ENCODE measurements at places on chromosomes 5 and 9.
A peak's percentile ranks its signal among the peaks of the same experiment; 100 is the strongest.

DNA sequence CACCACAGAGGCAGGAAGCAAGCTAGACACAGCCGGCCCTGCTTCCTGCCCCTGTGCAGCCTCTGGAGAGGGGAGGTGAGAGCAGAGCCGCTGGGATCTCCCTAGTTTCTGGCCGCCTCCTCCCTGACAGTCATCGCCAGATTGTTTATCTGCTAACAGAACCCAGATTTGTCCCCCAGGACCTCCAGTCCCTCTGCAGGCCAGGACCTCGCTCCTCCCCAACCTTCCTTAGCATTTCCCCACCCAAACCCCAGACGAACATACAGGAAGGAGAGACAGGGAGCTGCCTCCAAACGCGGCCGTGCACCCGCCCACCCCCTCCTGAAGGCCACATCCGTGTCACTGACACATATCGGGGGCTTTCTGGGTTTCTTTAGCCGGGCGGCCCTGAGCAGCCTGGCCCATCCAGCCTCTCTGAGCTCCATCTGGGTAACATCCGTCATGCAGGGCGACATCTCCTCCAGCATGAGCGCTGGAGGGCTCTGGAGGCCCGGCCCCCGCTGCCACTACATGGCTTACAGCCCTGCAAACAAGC lies 47.5 kb downstream of the DBH start:
- no peak for DNase-seq

DNA sequence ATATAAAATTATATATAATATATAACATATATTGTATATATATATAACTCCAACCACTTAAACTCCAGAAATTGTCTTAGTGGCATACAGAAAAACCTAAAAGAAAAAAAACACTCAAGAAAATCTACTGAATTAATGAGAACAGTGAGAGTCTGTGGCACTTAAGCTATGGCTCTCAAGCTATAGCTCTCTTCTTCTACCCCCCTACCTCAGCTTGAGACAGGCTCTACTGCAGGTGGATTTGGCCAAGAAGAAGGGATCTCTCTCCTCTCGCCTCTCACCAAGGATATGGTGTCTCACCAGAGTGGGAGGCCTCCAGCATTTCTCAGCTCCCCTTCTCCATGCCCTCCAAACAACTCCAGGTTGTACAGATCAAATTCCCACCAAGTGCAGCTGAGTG lies 64.5 kb upstream of the DAB2 start:
- DNase-seq = no peak

GRCh38 chr5:135999406-136000139 lies 29.2 kb upstream of the TGFBI start:
- no peak for DNase-seq

- DNase-seq = peak; percentile 32
Observed at GRCh38 chr5:154850255-154851062, at the start of gene FAXDC2. Gene FAXDC2 (minus strand): TSS chr5:154850603. CDS start chr5:154838178, 12,425 bp downstream.

GRCh38 chr9:107175041-107175440 lies 108.0 kb upstream of the RAD23B start:
- no peak for DNase-seq

- DNase-seq = no peak
Observed at GRCh38 chr9:374736-375135, 160.1 kb downstream of the DOCK8 start.

DNA sequence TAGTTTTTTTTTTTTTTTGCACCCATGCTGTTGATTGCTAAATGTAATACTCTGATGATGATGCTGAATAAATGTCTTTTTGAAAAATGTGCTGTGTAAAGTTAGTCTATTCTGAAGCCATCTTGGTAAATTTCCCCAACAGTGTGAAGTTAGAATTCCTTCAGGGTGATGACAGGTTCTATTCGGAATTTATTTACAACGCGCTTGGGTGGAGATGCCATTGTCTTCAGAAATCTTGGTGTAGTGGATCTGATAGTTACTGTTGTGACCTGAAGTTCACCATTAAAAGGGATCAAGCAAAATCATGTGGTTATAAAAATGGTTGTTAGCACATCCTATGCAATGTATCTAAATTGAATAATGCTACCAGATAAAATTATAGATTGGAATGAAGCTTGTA lies 36.3 kb upstream of the DMRT1 start:
- no peak for DNase-seq

GRCh38 chr5:75067434-75067833 lies 15.1 kb upstream of the GCNT4 start:
- DNase-seq = no peak

DNA sequence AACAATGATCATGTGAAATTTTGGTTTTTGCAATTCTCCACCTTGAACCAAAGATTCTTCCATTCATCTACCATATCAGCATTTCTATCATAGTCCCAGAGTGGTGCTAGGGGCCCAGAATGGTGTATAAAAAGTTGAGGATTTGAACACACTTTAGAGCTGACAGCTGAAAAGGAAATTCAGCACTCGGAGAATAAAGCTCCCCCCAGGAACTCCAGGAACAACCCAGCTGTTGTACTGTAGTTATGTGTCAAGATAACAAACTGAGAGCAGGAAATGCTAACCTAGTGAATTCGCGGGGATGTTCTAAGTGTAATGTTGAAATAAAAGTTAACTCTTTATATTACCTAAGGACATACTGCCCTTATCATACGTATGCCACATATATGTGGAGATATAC lies 216.7 kb downstream of the NFIB start:
- no peak for DNase-seq

DNA sequence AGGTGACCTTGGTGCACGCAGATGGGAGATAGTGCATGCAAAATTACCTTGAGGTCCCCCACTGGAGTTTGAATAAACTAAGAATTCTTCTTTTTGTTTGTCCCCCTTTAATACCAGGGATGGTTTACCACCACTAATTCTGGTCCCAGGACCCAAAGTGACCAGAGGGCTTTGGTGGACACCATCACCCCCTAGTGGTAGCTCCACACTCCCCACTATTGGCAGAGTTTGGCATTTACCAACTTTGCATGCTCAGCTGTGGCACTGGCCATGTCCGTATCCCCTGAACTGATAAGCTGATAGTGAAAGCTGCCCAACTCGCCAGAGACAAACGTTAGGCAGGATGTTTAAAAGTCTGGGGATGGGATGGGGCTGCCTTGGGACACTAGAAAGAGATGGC lies 3.3 kb downstream of the ASTN2 start:
- DNase-seq = no peak

- DNase-seq = no peak
Observed at GRCh38 chr5:74185599-74185998, 454.9 kb downstream of the ENC1 start.

- DNase-seq = no peak
Observed at GRCh38 chr9:124220946-124221451, 36.8 kb upstream of the NEK6 start.

GRCh38 chr5:149826574-149826973 lies 96.5 kb downstream of the PPARGC1B start:
- no peak for DNase-seq

GRCh38 chr9:89464300-89464901 lies 33.5 kb downstream of the SEMA4D start:
- no peak for DNase-seq

DNA sequence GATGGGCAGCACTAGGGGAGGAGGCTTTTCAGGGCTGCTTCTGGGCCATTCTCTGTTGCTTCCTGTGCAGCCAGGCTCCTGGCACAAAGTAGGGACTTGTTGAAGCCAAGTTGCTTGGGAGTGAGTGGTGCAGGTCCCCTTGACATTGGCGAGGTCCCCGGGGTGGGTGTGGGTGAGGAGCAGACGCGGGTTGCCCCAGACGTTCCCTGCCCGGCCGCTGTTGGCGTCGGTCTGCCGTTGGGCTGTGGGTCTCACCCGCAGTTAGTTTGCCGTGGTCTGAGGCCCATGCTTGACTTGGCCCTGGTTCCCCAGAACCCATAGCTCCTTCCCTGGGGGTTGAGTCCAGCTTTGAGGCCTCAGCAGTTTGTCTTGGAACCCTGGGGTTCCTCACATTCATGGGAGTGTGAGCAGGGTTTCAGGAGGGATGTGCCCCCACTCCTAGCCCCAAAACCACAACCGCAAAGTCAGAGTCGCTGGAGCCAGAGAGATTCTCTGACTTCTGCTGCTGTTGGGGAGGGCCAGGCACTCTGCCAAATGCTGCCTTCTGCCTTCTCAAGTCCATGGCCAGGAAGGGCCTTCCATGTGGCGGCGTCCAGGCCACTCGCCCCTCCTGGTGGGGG lies 77.5 kb downstream of the RXRA start:
- DNase-seq = no peak

- peak; percentile 42 for DNase-seq
Observed at GRCh38 chr9:35757226-35757891, 3.3 kb upstream of the MSMP start.

DNA sequence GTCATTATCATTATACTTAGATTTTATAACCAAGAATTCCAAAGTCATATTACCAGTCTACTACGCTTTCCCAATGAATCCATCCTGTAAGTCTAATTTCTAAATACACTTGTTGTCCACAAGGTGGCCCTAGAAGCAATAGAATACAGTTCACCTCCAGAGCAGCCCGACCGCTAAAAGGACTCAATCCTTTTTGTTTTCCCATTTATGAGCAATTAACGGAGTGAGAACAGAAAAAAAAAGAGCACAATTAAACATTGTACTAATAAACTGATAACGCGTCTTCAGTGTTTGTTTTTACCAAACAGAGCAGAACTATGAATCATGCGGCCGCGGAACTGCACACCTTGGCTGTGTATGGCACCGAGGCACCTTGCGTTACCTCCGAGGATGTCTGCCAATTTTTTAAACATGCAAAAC lies 160.7 kb upstream of the DAPK1 start:
- no peak for DNase-seq

- DNase-seq = no peak
Observed at GRCh38 chr9:103799959-103800358, 294.1 kb upstream of the SMC2 start.

DNA sequence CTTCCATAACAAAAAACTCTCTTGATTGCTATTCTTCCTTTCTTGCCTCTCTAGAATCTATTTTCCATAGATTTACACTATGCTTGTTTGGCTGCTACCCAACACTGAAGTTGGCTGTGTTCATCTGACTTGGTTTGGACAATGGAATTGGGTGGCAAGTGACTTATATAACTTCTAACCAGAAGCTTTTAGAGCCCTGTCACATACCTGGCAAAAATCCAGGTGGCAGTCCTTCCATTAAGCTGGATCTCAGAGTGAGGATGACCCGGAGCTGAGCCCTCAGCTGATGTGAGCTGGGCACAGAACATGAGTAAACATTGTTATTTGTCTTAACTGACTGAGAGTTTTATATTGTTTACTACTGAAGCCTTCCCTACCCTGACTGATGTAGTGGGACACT lies 225.7 kb downstream of the TLR4 start:
- no peak for DNase-seq

- no peak for DNase-seq
Observed at GRCh38 chr9:111828193-111828592, 33.5 kb upstream of the SHOC1 start.

DNA sequence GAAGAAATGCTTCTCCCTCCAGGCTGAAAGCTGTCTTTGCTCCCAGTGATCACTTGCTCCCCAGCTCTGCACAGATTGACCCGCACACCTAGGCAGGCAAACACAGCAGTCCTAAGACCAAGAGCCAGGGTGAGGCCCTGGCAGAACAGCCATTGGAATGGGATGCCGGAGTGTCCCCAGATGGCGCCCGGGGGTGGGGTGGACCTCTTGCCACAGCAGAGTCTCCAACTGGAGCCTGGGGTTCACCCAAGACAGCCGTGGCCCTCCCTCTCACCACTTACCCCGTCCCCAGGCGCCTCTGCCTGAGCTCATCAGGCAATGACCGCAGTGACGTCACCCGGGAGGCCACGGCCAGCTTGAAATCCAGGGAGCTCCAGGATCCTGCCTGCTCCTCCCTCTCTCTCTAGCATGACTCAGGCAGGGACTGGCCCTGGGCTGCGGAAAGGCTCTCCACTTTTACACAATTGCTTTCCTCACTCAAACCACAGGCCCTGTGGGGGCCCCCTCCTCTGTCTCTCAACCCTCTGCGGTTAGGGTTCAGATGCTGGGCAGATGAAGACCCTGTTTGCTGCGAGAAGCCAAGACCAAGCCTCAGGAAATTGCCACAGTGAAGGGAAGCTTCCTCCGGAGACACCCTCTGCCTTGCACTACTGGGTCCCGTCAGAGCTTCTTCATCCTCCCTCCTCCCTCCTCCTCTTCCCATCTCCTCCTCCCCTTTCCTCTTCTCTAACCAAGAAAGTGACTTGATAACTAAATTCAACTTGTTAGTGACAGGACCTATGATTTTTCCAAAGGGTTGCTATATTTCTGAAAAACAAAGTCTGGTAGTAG lies 24.3 kb upstream of the PTGES start:
- no peak for DNase-seq

GRCh38 chr5:34001241-34001841 lies 6.5 kb downstream of the AMACR start:
- peak; percentile 9 for DNase-seq

DNA sequence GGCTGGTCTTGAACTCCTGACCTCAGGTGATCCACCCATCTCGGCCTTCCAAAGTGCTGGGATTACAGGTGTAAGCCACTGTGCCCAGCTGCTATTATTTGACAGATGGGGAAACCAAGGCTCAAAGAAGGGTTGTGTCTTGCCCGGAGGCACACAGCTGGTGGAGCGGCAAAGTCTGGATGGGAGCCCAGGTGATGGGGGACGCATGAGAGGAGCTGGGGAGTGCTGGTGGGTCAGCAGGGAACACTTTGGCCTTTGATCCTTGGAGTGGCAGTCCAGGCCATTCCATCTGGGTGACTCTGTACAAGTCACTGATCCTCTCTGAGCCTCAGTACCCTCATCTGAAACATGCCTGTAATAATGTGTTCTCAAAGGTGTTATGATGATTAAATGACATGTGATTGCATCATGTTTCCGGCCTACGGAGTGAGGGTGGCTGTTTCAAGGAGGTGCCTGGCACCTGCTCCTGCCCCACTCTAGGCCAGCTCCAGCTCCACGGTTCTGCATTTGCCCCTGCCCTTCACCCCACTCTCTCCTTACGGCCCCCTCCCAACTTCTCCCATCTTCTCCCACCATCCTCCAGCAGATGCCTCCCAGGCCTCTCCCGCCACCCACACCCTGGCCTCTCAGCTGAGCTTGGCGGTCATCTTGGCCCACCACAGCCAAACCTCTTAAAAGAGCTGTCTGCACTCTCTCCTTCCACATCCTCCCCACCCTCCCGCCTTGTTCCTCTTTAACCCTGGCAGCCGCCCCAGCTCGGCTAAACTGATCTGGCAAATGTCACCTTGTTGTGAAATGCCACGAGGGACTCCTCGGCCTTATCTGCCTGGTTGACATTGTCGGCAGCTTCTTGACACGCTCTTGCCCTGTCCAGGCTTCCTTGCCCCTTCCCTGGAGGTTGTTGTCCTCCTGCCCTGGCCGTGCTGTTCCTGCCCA lies 5.5 kb upstream of the DBN1 start:
- no peak for DNase-seq

DNA sequence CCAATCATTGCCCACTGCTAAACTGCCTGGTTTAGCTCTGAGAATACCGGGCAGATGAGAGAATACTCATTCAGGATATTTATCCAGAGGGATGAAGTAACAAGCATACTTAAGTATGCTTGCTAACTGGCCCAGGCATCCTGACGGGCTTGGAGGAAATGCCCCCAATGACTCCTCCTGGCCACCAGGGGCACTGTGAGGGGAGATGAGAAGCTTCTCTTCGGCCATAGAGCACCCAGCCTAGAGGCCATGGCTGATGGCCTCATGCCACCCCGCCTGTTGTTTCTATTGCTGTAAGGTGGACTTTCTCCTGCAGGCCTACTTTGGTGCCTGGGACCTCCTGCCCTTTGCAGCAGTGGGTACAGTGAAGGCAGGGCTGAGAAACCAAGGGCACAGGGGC lies 134.5 kb upstream of the FSTL4 start:
- DNase-seq = no peak

Measured in anterior cingulate cortex (tissue), 58 donors.